Fibroblast of skin of scalp (primary cell): ENCODE measurements at places on chromosomes 13 and 19.

GRCh38 chr13:42063105-42063504, 14.7 kb downstream of the DGKH start:
- no peak for DNase-seq

GRCh38 chr13:74867460-74867859, 614.5 kb downstream of the TBC1D4 start:
- peak; percentile 35 for DNase-seq

GRCh38 chr19:34667349-34668076, 9.4 kb downstream of the SCGB2B2 start:
- DNase-seq: peak; percentile 11

- DNase-seq: peak; percentile 28
Observed at GRCh38 chr13:40388617-40389016, 277.8 kb downstream of the FOXO1 start.

DNA sequence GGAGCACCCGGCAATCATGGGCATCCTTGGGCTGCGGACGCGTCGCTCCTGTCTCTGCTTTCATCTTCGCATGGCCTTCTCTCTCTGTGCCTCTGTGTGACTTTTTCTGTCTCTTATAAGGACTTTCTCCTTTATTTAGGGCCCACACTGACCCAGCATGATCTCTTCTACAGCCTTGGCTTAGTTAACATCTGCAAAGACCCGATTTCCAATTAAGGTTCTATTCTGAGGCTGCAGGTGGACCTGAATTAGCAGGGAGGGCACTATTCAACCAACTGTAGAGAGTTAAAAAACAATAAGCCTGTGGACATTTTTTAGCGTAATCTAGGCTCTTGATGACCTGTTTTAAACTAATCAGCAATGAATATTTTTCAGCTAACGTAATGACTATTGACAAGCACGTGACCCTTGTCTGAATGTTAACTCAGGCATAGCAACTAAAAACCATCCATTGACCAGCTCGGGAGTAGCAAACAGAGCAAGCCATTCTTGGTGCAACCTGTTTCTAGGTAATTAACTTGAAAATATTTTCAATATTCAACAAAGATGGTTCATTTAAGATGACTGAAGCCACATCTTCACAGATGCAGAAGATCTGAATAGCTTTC, 15.2 kb downstream of the F10 start:
- DNase-seq: no peak

DNA sequence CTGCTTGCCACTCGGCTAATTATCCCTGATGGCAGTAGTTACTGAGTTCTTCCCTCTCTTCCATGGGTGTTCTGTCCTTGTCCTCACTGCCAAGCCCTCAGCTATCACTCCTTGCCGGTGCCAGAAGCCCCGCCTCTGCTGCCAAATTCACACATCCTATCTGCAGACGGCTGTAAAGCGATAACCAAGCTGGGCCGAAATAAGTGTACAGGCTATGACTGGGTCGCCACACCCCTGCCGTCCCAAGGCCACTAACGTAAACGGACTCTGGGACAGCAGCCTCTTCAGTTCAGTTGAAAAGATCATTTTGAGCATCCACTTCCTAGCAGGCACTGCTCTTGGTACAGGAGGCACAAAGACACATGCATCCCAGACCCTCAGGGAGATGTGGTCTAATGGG, 13.3 kb downstream of the SLC7A1 start:
- DNase-seq: no peak

DNA sequence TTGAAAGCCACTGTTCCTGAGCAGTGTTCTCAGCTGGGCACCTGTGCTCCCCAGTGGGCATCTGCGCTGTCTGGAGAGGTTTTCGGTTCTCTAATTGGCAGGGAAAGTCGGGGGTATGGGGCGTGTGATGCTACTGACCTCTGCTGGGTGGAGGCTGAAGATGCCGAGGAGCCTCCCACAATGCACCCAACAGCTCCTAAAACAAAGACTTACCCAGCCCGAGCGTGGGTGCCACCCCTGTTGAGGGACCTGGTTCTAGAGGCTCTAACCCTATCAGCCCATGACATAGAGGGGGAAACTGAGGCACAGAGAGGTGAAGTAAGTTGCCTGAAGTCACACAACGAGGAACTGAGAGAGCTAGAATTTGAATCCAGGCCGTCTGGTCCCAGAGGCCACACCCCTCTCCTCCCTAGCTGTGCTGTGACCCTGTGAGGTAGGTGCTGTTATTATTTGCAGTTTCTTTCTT, 2.3 kb downstream of the SPACA4 start:
- DNase-seq: peak; percentile 62

- DNase-seq: no peak
Observed at GRCh38 chr19:33569821-33570220, 48.2 kb upstream of the PEPD start.

GRCh38 chr13:95708811-95709500, 32.0 kb downstream of the DNAJC3 start:
- DNase-seq: no peak

- no peak for DNase-seq
Observed at GRCh38 chr13:62747152-62747551, 1331.5 kb upstream of the PCDH20 start.

- DNase-seq: peak; percentile 57
Observed at GRCh38 chr13:110245416-110245899, 61.5 kb downstream of the COL4A1 start.

DNA sequence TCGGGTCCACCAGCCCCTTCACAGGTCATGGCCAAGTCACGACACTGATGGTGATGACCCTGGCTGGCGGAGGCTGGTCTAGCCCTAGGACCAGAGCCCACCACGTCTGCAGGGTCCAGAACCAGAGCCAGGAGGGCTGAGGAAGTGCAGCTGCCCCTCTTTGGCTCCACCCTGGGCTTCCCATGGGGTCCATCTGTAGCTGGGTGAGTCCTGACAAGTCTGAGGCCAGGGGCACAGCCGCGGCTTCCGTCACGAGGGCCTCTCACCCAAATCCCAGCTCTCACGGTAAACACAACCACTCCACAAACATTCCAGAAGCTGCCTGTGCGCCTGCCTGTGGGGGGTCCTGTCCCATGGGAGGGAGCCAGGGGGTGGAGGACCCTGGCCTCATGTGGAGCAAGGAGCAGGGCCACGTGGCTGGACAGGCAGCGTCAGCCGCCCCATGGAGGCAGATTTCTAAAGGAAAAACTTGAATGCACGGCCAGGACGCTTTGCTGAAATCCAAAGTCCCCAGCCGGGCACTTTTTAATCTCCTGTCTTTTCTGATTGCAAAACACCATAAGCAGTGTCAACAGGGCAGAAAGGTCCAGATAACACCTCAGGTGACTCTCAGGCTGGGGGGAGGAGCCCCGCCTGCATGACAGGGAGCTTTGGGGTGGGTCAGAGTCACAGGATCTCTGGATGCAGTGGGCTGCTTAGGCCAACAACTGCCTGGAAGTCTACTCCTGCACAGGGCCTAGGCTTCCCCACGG, 29.9 kb downstream of the CEBPG start:
- DNase-seq: no peak

DNA sequence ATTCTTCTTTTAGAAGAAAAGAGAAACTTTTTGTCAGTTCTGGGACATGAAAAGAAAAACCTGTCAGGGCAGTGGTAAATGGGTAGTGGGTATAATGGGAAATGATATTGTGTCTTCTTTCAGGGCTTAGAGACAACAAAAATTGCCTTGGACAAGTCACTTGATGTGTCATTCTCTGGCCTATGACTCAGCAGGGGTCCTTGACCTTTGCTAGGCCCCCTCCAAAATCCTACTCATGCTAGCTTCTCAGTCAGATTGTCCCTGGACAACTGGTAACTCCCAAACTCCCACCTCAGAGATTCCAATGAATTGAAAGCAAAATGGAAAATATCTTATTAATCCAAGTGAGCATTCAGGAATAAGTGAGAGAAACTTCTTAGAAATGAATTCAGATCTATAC, 258.8 kb upstream of the SPRY2 start:
- DNase-seq: no peak

DNA sequence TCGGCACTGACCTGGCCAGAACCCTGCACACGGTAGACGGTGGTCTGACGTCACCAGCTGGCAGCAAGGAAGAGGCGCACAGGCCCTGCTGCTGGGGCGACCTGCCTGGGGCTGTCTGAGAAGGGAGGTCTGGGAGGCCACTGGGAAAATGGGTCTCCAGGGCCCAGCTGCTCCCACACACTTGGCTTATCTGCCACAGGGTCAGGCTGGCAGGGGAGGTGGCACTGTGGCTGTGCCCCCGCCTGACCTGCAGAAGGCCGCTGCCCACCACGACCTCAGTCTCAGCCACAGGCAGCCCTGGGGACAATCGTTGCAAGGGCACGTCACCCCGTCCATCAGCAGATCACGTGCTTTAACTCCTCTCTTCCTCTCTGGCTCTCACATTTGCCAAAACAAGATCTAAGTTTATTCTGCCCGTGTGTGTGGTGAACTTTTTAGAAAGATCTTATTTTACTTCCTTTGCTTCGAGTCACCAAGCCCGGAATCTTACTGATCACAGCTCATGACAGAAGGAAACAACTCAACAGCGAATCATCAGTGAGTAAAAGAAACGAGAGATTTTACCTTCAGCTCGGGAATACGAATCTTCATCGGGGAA, 45.2 kb upstream of the RANBP3 start:
- peak; percentile 51 for DNase-seq

GRCh38 chr13:70090036-70090723, 17.4 kb upstream of the ATXN8OS start:
- no peak for DNase-seq

GRCh38 chr13:95643571-95643935, 953 bp downstream of the DZIP1 start:
- no peak for DNase-seq

- DNase-seq: no peak
Observed at GRCh38 chr13:99596180-99596579, 94.9 kb downstream of the TM9SF2 start.

GRCh38 chr13:90760639-90761038, 586.8 kb upstream of the MIR17HG start:
- DNase-seq: no peak

DNA sequence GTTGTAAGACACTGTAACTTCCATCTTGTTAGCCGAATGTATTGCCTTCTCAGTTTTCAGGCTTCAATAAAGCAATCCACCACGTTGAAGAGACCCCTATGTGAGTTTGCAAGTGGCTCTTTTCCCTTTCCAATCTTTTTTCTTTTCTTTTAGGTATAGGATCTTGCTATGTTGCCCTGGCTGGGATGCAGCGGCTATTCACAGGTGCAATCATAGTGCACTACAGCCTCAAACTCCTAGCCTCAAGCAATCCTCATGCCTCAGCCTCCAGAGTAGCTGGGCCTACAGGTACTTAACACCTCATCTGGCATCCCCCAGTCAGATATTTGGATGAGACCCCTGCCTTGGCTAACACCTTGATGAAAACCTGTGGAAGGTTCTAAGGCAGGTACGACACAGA, 33.5 kb upstream of the FEM1A start:
- no peak for DNase-seq

DNA sequence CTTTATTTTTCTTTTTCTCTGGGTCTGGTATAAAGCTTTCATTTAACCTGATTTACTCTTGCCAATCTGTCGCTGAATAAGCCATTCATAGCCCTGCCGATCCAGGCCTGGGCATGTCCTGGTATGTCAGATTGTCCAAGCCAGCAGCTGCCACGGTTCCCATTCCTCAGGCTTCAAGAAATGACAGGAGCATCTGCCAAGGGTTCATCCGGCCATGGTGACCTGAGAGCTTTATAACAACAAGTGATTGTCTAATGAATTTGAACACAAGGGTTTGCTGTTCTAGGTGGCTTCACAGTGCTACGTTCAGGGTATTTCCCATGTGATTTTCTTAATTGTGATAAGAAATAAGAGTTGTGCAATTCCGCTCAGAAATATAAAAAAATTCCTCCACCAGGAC, 20.0 kb downstream of the PNMA8A start:
- no peak for DNase-seq

DNA sequence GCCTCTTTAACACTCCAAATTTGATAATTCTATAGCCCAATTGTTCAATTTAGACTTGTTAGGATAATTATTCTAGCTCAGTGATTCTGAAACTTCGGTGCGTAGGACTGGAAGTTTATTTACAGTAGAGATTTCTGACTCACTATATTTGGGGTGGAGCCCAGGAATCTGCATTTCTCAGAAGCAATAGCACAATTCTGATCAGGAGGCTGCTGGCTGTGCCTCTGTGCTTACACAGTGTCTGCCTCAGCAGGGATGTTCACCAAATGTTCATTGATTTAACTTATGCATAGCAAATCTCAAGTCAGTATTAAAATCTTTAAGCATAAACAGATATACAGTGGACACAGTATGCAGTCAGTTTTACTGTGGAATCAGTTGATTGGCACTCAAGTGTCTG, 45.8 kb downstream of the ATP8A2 start:
- no peak for DNase-seq

- peak; percentile 4 for DNase-seq
Observed at GRCh38 chr19:29724102-29724641, 9.1 kb upstream of the C19orf12 start.

DNA sequence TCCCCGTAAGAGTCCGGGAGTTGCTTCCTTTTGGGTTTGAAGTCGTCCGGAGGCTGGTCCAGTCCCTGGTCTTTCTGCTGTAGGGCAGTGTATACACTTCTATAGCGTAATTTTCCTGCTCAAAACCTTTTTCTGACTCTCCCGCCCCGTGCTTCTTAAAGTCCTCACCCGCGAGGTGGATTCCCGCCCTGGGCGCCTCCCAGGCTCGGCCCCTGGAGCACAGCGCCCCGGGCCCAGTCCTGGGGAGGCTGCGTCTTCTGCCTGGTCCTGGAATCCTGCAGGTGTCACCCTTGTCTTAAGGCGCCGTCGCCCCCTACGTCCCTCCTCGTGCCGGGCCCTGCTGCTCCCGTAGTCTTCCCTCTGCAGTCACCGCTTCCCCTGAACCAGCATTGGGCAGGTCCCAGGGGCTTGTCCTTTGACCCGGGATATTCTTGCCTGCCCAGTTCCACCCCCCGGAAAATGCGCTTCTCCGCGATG, 34.4 kb upstream of the ZNF808 start:
- no peak for DNase-seq

GRCh38 chr13:57740719-57741118, 109.2 kb downstream of the PCDH17 start:
- DNase-seq: no peak

DNA sequence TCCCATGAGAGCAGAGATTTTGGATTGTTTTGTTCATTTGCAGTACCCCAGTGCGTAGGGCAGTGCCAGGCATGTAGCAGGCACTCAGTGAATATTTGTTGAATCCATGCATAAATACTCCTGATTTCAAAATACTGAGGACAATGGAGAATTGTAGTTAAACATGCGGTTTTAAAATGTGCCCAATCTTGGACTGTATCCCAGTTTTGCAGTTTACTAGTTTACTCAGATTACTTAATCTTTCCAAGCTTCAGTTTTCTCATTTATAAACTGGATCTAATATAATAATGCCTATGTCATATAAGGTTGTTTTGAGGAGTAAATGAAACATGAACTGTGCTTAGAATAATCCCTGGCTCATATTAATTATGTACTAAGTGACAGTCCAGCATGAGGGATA, 39.0 kb downstream of the RCBTB2 start:
- DNase-seq: no peak

- DNase-seq: no peak
Observed at GRCh38 chr13:19759669-19760068, 23.1 kb downstream of the PSPC1 start.

GRCh38 chr13:67619351-67619994, 389.3 kb upstream of the PCDH9 start:
- peak; percentile 67 for DNase-seq

GRCh38 chr19:3632739-3633558, 6.4 kb upstream of the CACTIN start:
- no peak for DNase-seq

- peak; percentile 17 for DNase-seq
Observed at GRCh38 chr19:35107545-35107944, 8.1 kb upstream of the FXYD3 start.
